ENCODE measurements at places on chromosomes 3 and 15.

- no peak for DNase-seq
These were observed 45.5 kb downstream of the NBEAL2 start for GRCh38 chr3:47024932-47025331.

GRCh38 chr3:78090382-78090781, 1050.5 kb downstream of the ROBO2 start:
- DNase-seq: no peak

- DNase-seq: no peak
These were observed 36.4 kb downstream of the RIOX2 start for GRCh38 chr3:97935842-97936241.

- DNase-seq: no peak
These were observed 46.6 kb downstream of the FBLN2 start for GRCh38 chr3:13595485-13595884.

- DNase-seq: no peak
These were observed 22.3 kb upstream of the PSTPIP1 start for GRCh38 chr15:76972389-76973361.

GRCh38 chr3:159127021-159127392, 325.2 kb downstream of the MFSD1 start:
- no peak for DNase-seq

DNA sequence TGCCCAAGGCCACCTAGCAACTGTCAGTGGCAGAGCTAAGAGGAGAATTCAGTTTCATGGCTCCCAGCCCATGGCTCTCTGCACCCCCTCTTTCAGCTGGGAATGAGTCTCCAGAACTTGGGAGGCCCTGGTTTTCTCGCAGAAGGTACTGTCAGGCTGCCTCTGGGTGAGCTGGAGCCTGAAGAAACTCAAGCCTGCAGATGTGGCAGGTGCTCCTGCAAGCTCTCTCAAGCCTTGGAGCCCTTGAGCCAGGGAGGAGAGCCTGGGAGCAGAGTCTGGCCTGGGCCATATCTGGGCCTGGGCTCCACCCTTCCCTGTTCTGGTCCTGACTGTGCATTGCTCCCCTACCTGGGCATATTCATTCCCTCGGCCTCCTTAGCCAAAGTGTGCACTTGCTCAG, 74.4 kb upstream of the TLE3 start:
- no peak for DNase-seq

- no peak for DNase-seq
These were observed 75.0 kb upstream of the GCNT3 start for GRCh38 chr15:59536553-59536952.

DNA sequence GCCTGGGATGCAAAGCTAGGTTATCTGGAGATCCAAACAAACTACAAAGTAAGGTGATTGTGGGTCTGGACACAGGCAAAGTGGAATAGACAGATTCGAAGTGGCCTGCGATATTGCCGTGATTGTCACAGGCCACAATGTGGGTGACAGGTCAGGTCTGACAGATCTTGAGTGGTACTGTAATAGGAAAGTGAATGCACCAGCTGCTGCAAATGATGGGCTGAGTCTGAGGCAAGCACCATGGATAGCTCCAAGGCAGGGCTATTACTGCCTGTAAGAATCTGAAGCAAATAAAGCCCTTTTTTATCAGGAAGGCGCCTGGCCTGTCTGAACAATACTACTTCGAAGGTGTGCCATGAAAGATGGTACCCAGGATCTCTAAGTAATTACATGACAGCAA, 10.0 kb downstream of the ARMC8 start:
- no peak for DNase-seq

DNA sequence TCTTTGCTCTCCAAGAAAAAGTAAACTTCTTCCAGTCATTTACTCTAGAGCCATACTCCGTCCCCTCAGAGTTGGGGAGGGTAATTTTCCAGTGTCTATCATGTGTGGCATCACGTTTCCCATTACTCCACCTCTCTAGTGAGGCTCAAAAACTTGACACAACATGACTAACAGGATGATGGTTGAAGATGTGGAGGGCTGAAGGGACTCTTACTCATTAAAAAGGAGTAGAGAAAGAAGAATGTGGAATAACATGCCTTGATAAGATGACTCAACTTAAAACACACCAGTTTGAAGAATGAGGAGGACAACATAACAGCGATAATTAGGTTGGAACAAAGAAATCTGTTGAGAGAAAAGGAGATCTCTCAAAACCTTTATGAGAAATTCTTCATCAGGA, 894.3 kb downstream of the OTOL1 start:
- DNase-seq: no peak

DNA sequence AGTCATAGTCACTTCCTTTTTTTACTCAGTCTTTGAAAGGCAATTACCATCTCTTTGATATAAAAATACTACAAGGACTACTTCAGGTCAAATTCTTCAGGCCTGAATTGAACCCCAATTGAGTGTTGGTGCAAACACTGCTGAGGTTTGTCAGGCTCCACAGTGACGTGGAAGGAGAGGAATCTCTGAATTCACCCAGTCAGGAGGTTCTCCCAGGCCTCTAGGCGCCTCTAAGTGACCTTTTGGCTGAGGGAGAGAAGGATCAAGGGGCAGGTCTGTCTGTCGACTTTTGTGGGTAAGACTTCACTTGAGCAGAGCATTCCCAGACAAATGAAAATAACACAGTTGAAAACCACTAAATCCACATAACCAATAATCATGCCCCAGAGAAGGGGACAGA, 227.6 kb upstream of the CHRNA7 start:
- no peak for DNase-seq

GRCh38 chr3:172140499-172141391, 101.4 kb downstream of the FNDC3B start:
- DNase-seq: no peak

DNA sequence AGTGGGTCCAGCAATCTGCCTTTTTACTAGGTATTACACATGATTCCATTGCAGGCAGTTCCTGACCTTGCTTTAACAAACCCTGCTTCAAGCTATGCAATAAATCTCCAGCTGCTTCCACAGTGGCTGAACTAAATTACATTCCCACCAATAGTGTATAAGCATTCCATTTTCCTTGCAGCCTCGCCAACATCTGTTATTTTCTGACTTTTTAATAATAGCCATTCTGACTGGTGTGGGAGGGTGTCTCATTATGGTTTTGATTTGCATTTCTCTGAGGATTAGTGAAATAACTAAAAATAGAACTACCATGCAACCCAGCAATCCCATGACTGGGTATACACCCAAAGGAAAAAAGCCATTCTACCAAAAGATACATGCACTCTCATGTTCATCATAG, 36.4 kb upstream of the DNAJC13 start:
- no peak for DNase-seq

GRCh38 chr15:61571026-61571425, 341.9 kb upstream of the RORA start:
- no peak for DNase-seq

DNA sequence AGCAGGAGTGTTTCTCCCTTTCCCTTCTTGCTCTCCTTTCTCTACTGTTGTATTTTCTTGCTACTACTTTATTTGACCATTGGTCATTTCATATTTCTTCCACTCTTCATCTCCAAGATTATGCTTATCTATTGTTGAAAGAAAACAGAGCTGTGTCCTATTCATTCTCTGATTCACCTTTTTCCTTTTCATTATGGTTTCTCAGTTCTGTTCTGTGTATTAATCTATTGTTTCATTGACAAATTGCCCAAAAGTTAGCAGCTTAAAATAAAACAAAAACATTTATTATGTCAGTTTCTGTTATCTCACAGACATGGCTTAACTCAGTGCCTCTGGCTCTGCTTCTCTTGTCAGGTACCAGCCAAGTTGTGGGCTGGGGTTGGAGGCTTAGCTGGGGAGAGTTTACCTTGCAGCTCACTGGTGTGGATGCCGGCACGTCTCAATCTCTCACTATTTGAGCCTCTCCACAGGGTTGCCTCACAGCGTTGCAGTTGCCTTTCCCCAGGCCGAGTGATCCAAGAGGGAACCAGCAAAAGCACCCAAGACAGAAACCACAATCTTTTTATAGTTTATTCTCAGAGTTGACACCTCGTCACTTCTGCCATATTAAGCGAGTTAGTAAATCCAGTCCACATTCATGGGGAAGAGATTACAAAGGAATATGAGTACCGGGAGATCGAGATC, 36.9 kb upstream of the FILIP1L start:
- no peak for DNase-seq

DNA sequence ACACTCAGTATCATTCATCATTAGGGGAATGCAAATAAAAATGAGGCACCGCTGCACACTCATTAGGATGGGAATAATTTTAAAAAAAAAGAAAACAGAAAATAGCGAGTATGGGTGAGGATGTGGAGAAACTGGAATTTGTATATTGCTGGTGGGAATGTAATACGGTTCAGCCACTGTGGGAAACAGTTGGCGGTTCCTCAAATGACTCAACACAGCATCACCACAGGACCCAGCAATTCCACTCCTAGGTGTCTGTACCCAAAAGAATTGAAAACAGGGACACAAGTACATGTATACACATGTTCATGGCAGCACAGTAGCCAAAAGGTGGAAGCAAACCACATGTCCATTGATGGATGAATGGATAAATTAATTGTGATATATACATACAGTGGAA, 35.2 kb upstream of the RFTN1 start:
- DNase-seq: no peak

DNA sequence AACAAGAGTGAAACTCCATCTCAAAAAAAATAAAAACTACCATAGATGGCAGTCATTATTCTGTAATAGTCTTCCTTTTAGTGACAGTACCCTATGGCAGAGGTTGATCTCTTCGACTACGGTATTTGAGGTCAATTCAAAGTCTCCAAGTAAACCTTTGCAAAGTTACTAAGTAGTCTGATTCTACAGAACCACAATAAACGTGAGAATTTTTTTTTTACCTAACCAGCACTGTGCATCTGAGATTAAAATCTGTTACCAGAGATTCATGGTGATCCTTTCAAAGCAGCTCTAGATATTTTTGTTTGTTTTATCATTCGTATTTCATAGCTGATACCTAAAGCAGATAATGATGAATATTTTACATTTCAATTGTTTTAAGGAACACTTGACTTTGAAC, 86.6 kb upstream of the CHD2 start:
- no peak for DNase-seq

- DNase-seq: no peak
These were observed 9.0 kb downstream of the COL6A5 start for GRCh38 chr3:130354430-130354829.

DNA sequence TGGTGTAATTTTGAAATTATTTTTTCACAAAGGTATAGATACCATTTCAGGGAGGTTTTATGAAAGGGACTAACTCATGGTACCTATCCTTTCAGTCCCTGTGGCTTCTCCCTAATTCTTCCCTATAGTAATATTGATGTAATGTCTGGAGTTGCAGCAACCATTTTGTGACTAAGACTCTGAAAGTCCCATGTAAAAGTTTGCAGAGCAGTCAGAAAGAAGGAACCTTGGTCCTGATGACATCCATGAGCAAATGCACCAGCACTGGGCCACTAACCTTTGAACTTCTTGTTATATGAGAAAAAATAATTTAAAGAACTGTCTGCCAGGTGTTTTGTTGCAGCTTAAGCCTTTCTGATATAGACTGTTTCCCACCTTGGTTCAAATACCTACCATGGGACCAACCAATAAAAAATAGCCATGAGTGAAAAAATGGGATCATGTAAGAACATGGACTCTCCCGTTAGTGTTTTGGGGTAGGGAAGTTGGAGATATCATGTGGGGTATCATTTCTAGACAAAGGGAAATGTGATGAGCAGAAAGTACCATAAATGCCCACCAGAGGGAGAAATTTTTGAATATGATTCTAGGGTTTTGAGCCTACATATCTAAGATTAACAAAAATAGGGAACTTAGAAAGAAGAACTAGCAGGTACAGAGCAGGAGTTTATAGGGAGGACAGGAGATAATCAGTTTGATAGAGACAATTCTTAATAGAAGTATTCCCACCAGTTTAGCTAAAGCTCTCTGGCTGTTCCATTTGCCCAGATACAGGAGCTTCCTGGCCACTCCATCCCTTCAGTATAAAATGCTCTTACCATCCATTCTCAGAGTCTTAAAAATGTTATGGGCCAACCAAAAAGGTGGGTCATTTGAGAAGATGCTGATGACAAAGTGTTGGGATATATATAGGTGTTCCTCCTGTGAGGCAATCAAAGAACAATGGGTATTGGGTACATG, 3.4 kb upstream of the CPOX start:
- peak; percentile 39 for DNase-seq

- DNase-seq: no peak
These were observed 2.3 kb upstream of the EDEM1 start for GRCh38 chr3:5185093-5185673.

DNA sequence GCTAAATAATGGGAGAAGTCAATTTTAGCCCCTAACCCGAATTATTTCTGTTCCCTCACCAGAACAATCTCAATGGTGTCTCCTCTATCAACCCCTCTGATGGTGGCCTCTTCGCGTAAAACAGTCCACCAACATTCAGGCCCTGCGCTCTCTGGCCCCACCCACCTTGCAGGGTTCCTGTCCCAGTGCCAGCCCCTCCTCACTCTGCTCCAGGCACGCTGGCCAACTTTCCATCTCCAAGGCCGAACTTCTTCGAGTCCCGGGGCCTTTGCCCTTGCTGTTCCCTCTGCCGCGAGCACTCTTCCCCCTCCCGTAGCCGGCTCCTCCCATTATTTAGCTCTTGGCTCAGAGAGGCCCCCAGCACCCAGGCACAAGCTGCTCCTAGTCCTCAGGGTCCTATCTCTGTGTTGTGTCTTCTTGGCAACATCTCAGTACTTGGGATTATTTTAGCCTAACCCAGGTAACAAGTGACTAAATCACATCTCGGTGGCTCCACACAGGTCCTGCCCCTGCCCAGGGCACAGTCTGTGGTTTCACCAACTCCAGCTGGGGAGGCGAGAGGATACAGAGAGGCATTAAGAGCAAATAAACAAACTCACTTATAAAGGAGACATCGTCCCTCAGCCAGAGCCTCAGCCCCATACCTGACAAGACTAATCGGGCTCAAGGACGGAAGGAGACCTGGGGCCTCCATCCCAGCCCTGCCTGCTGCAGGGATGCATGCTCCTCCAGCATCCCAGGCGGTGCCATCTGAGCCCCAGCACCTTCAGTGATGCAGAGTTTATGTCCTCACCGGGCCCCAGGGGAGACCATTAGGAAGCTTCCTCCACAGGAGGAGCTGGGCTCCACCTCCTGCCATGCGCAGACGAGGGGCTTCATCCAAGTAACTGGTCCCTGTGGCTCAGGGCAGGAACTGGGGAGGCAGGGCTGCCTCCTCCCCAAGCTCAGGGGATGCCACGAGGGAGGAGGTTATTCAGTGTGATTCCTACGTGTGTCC, 19.7 kb upstream of the IQSEC1 start:
- no peak for DNase-seq

- DNase-seq: no peak
These were observed 18.0 kb upstream of the SECISBP2L start for GRCh38 chr15:49064281-49064653.

DNA sequence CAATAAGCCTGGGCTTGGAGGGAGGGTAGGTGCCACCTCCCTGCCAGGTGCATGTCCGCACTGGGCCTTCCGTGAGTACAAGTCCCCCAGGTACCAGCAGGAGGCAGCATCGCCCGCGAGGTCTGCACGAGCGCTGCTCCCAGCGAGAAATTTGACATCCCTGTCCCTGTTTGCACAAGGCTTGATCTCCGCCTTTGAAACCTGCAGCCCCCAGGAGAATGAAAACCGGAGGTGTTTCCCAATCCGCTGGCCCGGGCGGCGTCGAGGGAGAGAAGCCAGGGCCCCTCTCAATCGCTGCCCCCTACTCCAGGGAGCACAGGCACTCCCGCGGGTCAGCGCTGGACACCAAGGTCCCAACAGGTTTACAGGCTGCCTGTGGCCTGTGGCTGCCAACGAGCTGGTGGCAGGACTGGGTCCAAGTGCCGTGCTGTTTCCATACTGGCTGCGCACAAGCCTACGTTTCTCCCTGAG, 961 bp downstream of the HAPLN3 start:
- no peak for DNase-seq

GRCh38 chr3:50450209-50450921, 53.1 kb downstream of the CACNA2D2 start:
- DNase-seq: no peak

GRCh38 chr15:64144192-64144564, 7.4 kb upstream of the SNX22 start:
- DNase-seq: no peak

All from GM12878 (cell line).